Hematopoietic multipotent progenitor cell treated with erythropoietin and hydrocortisone succinate and interleukin-3 and kit ligand, for 4 days (in vitro differentiated cells): ENCODE measurements at places on chromosomes 6 and 20.

DNA sequence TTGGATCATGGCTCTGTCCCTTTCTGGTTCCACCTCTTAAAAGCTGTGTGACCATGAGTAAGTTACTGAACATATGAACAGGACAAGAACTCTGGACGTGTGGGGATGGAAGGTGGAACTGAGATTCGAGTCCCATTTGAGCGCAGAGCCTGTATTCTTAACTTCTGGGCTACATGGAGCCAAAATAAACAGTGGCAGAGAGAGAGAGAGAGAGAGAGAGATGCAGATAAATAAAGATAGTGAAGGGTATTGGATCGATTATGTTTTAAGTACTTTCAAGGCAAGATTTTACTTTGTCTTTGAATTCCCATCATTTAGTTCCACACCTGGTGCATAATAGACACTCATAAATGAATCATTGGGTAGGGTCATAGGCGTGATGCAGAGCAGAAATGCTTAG is 39.7 kb downstream of the SLC35D3 start:
- no peak for DNase-seq

- DNase-seq: no peak
Measured at GRCh38 chr20:40241596-40242343, 447.3 kb downstream of the MAFB start.

GRCh38 chr6:111747829-111748228 is 125.4 kb downstream of the FYN start:
- DNase-seq: no peak

DNA sequence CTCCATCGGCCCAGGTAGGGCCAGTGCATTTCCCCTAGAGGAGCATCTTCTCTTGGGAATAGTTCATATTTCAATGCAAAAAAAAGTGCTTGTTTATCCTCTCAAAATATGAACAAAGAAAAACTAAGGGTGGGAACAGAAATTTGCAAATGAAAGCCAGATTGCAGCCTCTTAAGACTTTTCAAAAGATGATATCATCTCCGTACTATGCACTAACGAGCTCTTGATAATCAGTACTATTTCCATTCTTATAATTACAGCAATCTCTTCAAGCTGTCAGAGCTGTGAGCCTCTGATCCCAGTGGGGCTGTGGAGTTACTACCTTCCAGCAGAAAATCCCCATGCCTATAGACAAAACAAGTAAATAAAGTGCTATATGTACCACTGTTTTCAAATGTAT is 77.1 kb downstream of the SOD2 start:
- DNase-seq: no peak

- DNase-seq: no peak
Measured at GRCh38 chr6:53210811-53211210, 62.2 kb upstream of the GCM1 start.

- no peak for DNase-seq
Measured at GRCh38 chr6:48541649-48542048, 430.7 kb upstream of the PTCHD4 start.

DNA sequence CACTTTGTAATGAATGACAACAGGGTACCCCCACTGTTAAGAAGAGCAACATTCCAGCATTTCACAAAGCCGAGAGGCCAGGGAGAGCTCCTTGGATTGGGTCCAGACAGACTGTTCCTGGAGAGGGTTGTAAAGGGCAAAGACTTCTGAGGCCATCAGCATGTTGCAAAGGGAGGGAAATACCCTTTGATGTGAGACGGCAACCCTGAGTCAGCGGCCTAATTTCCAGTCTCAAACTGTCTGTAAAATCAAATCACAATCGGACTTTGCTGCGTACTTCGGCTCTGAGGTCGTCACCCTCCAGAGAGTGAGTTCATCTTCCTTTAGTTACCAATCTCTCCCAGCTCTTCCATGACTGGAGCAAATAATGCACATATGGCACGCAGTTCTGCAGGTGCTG is 101.0 kb upstream of the DTNBP1 start:
- DNase-seq: no peak

DNA sequence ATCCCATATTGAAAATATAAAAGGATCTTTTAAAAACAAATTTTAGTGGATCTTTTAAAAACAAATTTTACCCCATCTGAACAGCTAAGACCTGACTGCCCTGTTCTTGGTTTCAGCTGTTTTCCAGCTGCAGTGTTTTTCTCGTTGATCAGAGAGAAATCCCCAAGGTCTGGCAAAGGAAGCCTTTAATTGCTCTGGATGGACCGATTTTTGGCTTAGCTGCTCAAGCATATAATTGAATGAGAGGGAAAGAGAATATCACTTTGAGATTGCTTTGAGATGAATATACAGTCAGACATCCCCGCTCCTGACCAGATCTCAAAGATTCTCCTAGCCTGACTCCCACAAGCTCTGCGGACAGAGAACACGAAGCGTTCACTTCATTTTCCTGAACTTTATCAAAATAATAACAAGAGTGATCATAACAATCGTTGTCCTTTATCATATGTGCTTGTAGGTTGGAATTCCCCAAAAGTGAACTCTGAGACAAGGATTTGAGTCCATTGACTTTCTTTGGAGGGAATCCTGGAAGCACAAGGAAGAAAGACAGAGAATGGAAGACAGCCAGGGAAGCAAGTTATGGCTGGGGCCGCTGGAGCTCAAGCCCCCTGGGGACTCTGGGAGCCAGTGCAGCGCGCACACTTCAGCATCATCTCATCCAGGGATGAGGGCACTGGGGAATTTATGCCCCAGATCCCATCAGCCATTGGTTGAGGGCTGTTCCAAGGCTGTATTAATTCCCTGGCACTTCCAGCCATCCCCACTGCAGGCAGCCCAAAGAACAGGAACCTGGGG is 101.3 kb downstream of the SNX5 start:
- no peak for DNase-seq

DNA sequence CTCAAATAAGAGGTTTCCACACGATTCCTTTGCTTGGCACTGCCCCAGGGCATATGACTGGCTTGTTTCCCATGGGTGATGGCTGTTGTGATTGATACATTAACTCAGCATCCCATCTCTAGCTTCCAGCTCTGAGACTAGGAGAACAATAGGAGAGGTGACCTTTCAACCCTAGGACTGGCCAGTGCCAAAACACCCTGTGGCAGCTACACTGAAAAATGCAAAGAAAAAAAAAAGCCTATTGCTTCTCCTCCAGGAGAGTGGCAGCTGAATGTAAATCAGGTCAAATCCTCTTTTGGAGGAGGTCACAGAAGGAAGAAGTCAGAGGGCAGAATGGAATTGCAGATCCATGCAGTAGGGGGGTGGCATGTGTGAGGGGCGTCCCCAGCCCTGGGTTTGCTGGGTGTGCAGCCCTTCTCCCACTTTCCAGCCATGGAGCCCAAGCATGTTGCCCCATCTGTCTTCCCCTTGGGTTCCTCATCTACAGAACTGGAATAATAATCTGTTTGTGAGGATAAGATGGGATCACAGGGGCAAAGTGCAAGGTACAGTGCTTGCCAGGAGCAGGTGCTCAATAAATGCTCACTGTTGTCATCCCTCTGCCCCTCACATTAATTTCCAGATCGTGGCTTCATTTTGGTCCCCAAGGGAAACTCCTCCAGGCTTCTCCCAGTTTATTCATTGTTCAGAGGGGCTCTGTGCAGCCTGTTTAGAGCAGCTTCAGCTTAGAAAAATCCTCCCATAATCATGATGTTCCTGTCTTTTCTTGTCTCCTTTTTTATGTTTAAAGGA is 245.0 kb upstream of the RIN2 start:
- DNase-seq: no peak

DNA sequence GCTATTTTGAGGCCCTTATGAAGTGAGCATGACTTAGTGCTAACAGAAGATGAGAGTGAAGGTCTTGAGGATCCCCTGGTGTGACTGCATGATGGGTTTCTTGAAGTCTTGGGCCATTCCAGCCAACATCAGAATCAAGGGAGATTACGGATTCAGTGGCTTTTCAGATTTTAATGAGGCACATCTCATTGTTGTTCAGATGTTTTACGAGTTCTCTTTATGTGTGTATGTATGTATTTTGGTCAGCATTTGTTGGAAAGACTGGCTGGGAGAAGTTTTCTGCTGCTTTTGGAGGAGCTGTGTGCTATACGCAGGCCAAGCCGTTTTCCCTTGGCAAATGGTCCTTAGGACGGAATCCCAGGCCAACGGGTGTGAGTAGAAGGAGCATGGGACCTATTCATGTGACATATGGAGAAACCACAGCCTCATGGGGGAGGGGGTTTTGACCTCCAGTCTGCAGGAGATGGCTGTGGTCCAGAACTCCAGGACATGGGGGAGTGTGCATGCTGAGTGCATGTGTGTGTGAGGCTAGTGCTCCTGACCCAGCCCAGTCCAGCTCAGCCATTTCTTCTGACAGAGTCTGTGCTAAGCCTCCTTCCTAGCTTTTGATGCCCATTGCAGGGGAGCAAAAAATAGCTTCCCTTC is 35.3 kb downstream of the CHMP4B start:
- no peak for DNase-seq

DNA sequence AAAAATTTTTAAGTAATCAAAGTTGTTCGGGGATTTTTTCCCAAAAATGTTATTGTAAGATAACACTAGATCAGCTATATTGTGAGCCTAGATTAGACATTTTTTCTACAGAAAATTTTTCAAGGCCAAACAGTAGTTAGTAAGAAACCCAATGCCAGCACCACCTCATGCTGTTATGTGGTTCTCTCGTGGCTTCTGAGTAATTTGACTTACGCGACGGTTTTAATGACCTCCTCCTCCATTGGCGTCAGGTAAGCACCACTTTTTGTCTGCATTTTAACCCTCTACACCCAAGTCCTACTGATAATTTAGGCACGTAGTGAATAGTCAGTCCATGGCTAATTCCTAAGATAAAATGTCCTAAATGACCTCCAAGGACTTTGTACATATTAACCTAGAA is 9.7 kb downstream of the RPS6KA2 start:
- no peak for DNase-seq

DNA sequence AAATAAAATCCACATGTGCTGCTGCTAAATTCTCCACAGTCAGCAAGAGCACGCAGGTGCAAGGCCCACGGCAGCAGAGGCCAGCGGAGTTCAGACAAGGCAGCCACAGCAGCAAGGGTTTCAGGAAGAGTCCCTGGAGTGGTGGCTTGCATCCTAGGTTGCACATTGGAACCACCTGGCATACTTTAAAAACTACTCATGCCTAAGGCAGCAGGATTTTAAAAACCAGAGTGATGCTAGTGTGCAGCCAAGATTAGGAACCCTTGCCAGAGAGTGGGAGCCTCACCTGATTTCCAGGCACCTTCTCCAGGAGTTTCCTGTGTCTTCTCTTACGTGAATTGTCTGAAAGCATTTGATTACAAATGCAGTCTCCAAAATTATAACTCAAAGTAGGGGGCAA is 104.0 kb upstream of the GPR6 start:
- no peak for DNase-seq

DNA sequence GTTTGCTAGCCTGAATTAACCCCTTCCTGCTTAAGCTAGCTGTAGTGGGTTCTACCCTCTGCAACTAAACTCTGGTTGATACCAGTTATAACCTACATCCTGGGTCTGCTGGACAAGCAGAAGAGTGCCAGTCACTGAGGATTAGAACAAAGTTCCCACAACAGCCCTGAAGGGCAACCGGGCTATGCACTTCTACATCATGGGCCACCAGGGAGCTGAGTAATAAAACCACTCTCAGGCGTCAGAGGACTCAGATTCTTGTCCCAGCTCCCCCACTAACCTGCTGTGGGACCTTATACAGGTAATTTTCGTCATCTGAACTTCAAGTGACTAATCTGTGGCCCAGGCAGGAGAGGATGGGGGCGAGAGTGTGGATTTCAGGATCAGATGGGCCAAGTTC is 56.8 kb downstream of the EYA2 start:
- no peak for DNase-seq

- no peak for DNase-seq
Measured at GRCh38 chr6:38193481-38194281, 374.2 kb downstream of the ZFAND3 start.
